ENCODE measurements at places on chromosomes 5 and 9.

- no peak for DNase-seq
Observed at GRCh38 chr5:126948011-126948355, 82.4 kb downstream of the MARCHF3 start.

DNA sequence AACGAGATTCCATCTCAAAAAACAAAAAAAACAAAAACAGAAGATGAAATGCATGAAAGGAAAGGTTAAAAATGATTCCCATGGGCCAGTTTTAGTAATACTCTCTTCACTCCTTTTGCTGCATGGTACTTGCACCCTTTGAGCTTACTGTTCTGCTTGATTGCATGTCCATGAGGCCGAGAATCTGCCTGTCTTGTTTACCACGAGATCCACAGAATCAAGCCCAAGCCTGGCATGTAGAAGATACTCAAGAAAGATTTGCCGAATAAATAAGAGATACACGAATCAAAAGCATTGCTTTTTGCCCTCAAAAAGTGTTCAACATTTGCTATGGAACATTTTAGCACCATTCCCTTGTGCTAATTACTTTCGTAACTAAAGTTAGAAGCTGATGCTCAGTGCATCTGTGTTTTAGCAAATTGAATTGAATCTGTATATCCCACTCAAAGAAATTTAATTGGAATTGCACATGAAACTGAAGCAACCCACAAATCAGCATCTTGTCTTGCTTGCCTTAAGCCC lies 1.1 kb downstream of the FAXDC2 start:
- DNase-seq: no peak

GRCh38 chr5:157860898-157861890 lies 2.2 kb upstream of the CLINT1 start:
- no peak for DNase-seq

- DNase-seq: no peak
Observed at GRCh38 chr5:122078116-122079110, at the start of gene LOX. TSS of gene LOX (minus strand) at chr5:122078259. CDS start at chr5:122077985, 274 bp downstream.

- DNase-seq: no peak
Observed at GRCh38 chr5:89729623-89730301, 679.8 kb downstream of the CETN3 start.

- DNase-seq: no peak
Observed at GRCh38 chr5:180519098-180519497, 24.9 kb downstream of the CNOT6 start.

DNA sequence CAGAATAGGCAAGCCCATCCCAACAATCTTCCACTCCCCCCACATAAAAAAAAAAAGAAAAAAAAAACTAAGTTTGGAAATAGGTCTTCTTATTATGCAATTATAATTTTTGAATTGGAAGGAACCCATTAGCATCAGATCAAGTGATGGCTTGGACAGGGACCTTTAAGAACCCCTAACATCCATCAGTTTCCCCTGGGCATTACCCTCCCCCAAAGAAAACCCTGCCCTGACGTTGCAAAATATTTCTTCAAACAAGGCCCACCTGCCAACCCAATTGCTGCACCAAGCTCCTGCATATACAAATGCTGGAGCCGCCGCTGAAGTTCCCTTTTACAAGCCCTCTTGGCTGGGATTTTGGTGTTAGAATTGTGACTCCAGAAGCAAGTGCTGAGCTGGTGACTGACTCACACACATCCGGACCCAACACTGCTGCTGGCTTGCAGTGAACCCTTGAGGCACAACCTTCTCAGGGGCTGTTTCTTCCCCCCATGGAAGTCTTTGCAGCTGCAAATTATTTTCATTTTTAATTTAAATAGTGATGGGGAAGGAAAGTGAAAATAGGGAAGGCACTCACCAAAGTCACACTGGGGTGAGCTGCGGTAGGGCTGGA lies 56.1 kb upstream of the AFAP1L1 start:
- DNase-seq: no peak

DNA sequence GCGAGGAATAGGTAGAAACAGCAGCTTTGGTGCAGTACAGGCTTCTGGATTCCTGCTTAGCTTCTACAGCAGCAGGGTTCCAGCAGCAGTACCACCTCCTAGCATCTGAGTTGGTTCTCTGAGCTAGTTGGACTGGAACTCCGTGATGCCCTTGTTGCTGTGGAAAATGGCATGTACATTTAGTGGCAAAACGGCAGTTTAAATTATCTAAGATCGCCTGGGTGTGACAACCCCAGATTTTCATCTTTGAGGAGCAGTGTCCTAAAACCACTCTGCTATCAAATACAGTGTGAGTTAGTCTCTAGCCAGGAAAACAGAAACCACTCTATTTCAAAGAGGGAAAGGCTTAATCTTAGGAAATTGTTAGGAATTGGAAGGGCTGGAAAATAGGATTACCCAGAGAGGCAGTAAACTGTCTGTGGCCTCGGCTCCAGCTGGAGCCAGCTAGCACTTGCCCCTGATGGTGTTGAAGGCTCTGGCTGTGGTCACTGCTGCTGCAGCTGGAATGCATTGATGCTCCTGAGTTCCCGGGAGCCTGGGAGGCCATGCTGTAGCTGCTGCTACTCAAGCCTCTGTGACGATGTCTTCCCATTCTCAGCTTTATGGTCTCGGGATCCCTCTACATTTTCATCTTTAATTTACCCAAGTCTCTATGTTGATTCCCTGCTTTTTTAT lies 29.4 kb downstream of the RAD23B start:
- DNase-seq: no peak

DNA sequence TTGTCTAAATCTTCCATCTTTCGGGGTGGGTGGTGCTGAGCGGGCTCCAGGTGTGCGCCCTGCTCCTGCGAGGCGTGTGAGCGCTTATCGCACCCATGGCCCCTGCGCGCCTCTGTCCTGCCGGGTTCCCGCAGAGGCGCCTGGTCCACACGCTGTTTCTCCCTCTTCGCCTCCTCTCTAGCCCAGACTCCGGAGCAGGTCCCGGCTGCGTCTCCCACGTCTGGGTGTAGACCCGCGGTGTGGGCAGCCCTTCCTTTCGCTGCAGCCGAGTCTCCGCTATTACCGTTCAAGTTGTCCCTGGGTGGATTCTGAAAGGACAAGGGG lies 40.5 kb upstream of the PLEKHG4B start:
- no peak for DNase-seq

- DNase-seq: no peak
Observed at GRCh38 chr5:146510559-146511125, 5.3 kb downstream of the GPR151 start.

DNA sequence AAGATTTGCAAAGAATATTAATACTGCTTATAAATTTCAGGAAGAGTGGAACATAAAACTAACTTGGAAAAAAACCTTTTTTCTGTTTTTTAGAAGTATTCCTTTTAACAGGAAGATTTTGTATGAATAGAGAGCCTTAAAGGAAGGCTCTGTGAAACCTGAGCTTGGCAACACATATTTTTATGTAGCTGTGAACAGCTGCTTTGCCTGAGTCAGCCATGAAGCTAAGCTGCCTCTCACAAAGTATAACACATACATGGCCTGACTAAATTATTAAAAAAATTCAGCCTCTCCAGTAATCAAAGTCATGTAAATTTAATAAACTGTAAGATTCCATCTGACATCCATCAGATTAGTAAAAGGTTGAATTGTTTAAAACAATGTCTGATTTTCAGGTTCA lies 547.5 kb downstream of the ELAVL2 start:
- DNase-seq: no peak

- DNase-seq: no peak
Observed at GRCh38 chr5:40875958-40876357, 33.3 kb upstream of the C7 start.

GRCh38 chr9:74645007-74645639 lies 148.0 kb downstream of the RORB start:
- no peak for DNase-seq

- DNase-seq: no peak
Observed at GRCh38 chr9:37421914-37422288, 595 bp upstream of the GRHPR start.

DNA sequence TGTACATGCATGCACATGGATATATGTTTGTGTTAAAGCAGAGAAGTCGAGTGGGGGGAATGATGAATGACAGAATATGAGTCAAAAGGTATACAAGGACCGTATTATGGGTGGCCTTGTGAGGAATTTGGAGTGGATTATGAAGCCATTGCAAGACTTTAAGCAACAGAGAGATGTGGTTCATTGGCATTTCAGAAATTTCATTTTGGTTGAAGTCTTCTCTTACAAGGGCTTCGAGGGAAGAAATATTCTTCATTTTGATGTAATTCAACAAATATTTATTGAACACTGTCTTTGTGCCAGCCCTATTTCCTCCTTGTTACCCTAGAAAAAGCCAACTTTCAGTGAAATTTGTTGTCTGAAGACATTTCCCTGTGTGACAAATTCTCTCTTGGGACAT lies 83.9 kb upstream of the SLCO6A1 start:
- DNase-seq: no peak

- DNase-seq: no peak
Observed at GRCh38 chr9:73180403-73180802, 28.7 kb downstream of the ANXA1 start.

- peak; percentile 49 for DNase-seq
Observed at GRCh38 chr5:114361724-114362196, at the start of gene KCNN2. TSS of gene KCNN2 (plus strand) at chr5:114362070. CDS start at chr5:114362140, 70 bp downstream.

DNA sequence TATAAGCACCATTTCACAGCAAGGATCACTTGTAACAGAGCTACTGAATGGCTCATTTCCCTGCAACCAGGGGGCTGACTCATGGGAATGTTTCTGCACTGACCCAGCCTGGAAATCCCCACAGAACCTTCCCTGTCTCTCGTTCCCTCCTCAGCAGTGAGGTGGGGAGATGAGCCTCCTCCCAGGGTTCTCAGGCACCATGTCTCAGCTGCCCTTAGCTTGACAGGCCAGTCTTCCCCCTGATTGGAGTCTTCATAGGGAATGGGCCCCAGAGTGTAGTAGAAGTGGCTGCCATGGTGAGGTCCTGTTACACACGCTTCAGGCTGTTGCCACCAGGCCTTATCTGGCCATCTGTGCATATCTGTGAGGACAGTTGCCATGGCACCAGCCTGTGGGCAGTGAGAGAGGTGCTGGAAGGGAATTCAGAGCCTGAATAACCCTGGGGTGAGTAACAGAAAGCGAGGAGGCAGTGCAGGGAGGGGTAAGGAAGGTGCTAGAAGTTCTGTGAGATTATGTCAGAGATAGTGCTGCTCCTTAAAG lies 324.4 kb downstream of the ENC1 start:
- DNase-seq: no peak

DNA sequence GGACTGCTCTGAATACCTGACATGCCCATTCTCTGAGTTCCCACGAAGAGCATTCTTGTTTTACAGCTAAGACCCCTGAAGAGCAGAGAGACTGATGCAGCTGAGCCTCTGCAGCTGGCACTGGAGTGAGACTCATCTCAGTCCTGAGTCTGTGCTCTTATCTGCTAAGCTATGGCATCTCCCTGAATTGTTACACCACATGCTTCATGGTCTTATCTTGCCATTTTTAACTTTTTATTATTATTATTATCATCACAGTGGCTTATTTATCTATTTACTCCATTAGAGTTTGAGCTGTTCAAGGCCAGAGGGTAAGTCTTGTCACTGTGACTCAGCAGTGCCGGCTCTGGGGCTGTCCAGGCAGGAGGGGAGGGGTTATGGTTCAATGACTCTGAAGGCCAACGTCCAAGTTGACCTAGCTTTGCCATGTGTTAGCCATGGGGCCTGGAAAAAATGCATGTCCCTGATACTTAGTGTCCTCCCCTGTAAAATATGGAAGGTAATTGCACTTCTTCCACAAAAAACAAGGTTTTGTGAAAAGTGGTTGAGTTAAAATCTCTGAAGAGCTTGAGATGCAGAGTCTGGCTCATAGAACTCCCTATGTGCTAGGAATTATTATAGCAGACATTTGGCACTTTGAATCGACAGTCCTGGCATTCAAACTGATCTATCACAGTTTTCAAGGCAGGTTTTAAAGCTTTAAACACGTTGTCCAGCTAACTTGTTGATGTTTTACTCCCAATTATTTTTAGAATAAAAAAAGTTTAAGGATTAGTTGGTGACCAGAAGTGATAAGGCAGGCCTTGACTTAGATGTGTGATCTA lies 94.6 kb downstream of the ALDH1A1 start:
- DNase-seq: no peak

- DNase-seq: no peak
Observed at GRCh38 chr9:27445057-27445595, 79.0 kb upstream of the IFNK start.

DNA sequence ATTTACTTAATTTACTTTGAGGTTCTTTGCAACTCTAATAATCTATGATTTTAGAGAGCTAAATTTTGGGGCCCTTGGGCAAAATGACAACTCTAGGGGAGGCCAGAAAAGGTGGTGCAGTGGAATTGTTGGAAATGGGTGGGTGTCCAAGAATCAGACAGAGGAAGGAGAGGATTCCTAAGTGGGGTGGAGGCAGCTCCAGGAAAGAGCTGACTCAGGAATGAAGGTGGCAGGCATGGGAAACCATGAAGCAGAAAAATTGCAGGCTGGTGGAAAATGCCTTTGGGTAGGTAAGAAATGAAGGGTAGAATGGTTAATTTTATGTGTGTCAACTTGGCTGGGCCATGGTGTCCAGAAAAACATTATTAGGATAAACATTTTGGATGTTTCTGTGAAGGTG lies 248.5 kb upstream of the TUT7 start:
- no peak for DNase-seq

- no peak for DNase-seq
Observed at GRCh38 chr5:115317320-115317719, 20.9 kb upstream of the CCDC112 start.

DNA sequence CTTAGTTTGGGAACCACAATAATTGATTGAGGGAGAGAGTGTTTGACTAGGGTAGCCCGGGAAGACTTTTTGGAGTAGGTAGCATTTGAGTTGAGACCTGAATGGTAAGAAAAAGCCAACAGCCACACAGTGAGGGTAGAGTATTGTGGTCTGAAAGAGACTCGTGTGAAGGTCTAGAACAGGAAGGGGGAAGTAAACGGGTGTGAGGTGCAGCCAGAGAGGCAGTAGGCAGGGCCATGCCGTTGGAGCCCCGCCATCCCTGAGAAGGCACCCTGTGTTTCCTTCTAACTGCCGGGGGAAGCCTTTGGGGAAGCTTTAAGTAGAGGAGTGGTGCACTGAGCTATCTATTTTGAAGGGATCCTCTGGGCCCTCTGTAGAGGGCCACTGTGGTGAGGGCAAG lies 3.5 kb upstream of the F2RL2 start:
- DNase-seq: no peak

DNA sequence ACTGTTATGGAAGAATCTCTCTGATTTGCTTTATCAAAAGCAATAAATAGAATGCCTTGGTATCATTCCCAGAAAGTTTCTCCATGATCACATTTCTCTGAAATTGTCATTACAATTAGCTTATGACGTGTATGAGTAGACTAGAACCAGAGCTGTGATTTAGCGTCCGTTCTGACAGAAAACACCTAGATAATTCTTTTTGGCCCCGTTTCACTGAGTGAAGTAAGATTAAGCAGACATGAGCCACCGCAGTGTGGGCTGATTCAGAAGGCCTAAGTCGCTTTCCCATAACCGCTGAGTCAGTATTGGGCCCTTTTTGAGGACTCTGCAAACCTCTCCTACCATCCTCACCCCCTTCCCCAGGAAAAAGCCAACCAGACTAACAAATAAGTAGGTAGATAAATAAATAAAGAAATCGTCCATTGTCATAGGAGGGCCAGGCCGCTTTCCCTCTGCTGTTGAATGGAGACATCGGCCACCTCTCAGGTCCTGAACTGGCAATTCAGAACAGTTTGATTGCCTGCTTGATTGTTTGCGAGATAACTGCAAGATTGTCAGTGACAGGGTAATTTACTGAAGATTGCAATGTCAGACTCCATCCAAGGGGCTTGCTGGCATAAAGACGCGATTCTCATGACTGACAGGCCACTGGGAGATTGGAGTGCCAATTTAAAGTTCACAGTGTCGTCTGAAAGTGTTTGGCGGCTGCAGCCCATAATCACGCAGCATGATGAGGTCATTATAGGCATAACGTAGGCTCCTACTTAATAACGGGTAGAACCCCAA lies 105.0 kb upstream of the WWC1 start:
- no peak for DNase-seq

GRCh38 chr5:4879693-4880303 lies 260.3 kb upstream of the ADAMTS16 start:
- DNase-seq: peak; percentile 43
